ENCODE measurements at places on chromosomes 3 and 15.

DNA sequence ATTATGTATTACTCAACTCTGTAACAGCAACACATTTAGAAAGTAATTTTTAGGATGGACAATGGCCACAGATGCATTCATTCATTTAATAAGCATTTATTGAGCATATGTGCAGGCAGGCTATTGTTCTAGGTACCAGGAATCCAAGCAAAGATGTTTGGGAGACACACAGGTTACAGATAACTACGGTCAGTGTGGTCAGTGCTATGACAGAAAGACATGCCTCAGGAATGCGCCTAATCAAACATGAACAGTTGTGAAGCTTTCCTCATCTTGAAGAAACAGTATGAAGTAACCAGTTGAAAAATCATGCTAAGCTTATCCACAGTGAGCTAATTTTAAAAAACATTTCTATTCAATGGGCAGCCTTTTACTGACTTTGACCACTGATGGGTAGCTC is 155.4 kb upstream of the CCDC54 start:
- DNase-seq: peak; percentile 88

- no peak for DNase-seq
Measured at GRCh38 chr3:187197335-187197649, at the start of gene RTP1. Gene RTP1 (plus strand): TSS chr3:187197486. CDS start chr3:187197516, 30 bp downstream.

GRCh38 chr15:91526424-91526823 is 327.1 kb upstream of the SLCO3A1 start:
- DNase-seq: no peak

DNA sequence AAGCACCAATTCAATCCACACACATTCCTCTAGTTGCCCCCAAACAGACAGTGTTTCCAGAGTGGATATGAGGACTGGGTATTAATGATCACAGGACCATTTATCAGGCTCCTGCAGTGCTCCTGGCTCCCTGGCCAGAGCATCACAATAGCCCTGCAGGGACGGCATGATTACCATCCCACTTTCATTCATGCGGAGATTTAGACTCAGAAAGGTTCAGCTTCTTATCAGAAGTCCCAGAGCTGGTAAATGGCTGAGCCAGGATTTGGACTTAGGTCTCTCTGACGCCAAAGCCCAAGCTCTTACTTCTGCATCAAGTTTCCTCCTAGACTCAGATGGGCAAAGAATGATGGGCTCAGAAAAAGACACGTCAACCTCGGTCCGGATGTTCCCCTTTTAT is 2.9 kb upstream of the EPHB3 start:
- DNase-seq: no peak

DNA sequence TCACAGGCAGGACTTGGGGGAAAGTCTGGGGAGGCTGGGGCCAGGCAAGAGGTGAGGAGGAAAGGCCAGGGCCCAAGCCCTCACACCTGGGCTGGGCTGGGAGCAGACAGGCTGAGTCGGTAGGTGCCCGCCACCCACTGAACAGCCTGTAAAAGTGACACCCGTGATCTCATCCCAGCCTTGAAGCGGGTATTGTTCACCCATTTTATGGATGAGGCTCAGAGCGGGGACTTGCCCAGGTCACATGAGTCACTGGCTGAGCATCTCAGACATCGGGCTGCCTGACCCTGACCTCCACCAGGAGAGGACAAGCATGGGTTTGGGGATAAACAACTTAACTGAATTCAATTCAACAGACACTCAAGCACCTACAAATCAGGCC is 52.0 kb upstream of the CTSH start:
- peak; percentile 70 for DNase-seq

- peak; percentile 9 for DNase-seq
Measured at GRCh38 chr3:39474126-39474515, 6.6 kb downstream of the MOBP start.

DNA sequence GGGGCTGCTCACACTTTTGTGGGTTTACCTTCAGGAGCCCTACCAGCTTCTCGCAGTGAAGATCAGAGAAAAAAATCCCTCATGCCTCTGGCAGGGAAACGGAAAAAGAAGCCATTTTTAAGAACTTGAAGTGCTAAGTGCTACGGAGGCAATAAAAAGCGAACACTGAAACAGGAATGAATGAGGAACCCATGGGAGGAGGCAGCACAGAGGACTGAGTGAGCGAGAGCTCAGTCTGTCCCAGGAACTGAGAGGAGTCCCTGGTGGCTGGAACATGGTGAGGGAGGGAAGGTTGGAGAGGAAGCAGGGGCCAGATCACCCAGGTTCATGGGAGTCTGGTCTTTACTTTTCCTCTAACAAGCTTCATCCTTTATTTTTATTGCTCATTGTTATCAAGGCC is 228.1 kb upstream of the PROK2 start:
- no peak for DNase-seq

DNA sequence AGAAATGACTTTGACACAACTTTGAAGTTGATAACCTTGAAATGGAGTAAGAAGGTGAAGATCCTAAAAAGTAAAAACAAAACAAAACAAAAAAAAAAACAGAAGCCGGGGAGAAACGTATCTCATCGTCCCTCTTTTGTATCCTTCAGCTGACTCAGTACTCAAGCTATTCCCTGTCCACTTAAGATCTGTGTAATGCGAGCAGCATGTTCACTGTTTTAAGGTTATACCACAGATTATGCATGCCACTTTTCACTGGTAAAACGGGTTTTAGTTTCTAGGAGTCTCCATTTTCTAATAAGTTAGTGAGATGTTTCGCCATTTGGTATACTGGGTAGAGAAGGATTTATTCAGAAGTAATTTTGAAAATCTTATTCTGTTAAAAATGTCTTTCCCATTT is 324.3 kb downstream of the FEZF2 start:
- peak; percentile 20 for DNase-seq

GRCh38 chr3:31421314-31422048 is 111.2 kb upstream of the STT3B start:
- no peak for DNase-seq

DNA sequence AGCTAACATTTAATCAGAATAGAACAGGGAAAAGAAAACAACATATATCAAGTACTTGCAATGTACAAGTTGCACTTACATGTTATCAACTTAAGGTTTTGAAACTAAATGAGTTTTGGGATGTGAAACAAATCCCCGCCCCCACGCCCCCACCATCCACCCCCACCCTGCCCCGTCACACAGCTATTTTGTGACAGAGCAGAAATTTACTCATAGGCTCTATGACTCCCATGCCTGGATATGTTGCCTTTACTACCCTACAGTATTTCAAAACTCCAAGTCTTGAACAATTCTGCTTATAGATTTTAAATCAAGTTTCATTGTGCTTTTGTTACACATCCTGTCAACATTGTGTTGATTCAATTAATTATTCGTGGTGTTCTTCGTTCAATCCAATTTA is 18.1 kb upstream of the IL1RAP start:
- DNase-seq: no peak

DNA sequence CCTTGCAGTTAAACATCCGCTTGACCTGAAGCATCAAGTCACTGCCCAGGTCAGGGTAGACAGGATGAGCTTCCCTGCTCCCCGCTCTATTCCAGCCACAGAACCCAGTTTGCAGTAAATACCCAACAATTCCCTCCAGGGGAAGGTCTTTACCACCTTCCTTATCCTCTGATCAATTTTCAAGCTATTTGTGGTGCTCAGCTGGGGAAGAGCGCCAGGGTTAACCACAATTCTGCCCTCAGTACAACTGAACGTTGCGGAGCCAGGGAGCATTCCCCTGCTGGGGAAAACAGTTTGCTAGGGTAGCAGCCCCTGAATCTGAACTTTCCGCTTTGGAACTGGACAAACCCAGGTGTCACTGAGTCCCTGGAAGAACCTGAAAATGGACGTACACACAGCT is 28.5 kb downstream of the RBPMS2 start:
- DNase-seq: no peak

DNA sequence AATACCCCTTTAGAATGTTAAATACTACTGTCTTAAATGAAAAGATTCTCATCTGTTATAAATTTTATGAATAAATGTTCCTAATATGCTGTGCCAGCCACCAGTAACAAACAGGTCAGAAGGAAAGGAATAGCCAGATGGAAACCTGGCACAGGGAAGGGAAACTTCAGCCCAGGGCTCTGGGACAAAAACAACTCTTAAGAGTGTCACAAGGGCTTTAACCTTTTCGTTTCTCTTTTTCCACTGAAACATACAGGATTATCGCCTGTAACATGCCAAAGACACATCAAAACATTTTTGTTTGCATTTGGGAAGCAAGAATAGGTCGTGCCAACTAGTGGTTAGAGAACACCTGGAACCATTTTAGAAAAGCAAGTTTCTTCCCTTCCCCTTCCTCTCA is 109.0 kb upstream of the NEDD4 start:
- no peak for DNase-seq

DNA sequence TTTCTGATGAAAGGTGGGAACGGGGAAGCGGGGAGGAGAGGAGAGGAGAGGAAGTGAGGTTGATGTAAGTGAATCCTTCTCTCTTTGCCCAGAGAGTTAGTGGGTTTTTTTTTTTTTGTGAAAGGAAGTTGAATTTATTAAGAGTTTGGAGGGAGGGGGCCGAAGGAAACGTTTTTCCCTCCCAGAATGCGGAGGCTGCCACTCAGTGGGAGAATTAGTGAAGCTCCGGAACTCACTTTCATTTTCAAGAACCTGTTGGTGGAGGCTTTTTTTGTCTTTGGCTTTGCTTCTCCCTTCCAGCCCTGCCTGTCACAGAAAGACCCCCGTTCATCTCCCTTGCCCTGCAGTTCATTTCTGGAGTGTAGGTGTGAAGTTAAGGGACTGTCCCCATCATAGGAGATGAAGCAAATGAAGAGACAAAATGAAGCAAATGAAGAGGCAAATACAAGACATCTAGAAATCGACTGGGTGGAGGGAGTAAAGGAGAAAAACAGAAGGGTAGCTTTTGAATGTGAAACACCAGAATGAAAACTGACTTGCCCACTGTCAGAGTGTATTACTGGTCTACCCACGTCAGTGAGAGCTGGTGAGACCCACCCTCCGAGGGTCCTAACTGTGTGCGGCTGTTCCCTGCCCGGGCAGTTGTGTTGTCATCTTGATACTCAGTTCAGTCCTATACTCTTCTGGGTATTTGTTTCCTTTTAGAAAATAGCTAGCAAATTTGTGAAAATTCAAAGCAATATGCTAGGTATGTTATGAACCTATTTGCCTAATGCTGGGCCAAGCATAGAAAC is 91.5 kb downstream of the ITPR1 start:
- peak; percentile 24 for DNase-seq

DNA sequence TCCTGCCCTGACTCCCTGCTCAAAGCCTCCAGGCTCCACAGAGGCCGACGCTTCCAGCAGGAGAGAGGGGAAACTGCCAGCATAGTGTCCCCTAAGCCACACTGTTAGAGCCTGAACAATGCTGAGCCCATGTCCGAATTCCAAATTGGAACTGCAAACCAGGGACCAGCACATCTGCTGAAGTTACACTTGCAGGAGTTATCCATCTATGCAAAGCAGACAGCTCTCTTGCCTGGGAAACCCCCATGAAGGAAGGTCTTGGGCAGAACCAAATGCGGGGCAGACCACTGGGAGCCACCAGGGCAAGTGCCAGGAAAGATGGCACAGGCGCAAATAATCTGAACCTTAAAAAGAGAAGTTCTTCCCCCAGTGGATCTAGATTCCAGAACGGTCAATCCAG is 625 bp downstream of the LRRC15 start:
- no peak for DNase-seq

GRCh38 chr3:59749291-59749690 is 699.5 kb upstream of the CFAP20DC start:
- peak; percentile 94 for DNase-seq

DNA sequence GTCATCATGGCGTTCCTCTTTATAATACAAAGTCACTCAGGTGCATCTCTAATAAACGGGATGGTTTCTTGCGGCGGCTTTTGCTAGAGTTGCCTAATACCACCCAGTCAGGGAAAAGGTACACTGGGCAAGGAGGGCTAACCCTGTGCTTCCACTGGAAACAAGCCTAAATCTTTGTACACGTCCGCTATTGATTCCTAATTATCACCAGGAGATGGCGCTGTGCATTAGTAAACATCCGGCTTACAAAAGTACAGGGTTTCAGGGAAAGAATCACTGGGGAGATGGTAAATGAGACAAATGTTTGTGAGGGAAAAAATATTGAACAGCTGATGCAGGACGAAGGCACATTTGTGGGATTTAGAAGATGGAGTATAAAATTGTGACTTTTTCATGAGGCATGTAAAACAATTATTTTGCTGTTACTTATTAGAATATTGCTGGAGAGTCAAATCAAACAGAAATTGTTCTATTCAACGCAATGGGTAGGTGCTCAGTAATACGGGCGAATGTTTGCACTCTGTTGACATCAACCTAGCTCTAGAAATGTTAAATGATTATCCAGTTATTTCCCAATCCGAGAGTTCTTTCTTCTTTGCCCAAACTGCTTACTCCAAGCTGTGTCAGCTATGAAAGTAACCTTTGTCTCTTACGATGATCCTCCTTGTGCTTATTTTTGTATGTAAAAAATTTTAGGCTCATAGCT is 50.6 kb downstream of the GMNC start:
- peak; percentile 60 for DNase-seq

- DNase-seq: no peak
Measured at GRCh38 chr3:142542054-142542453, 36.5 kb downstream of the ATR start.

DNA sequence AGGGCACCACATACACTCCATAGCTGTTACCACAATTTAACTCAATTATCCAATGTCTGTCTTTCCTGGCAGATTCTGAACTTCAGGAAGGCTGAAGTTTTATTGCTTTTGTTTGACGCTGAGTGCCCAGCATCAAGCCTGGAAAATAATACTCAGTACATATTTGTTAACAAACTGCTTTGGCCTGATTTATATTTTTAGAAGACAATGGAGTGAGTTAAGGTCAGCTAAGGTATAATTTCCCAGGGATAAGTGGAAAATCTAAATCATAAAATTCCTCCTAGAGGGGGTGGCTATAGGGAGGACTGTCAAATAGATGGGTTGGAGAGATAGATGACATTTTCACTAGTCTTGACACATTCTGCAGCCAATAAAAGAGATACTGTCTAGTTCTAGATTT is 659.4 kb upstream of the ADAMTS9 start:
- DNase-seq: no peak

- no peak for DNase-seq
Measured at GRCh38 chr3:24043985-24044384, 98.9 kb downstream of the NR1D2 start.

- DNase-seq: no peak
Measured at GRCh38 chr15:78509726-78510312, 2.4 kb downstream of the HYKK start.

DNA sequence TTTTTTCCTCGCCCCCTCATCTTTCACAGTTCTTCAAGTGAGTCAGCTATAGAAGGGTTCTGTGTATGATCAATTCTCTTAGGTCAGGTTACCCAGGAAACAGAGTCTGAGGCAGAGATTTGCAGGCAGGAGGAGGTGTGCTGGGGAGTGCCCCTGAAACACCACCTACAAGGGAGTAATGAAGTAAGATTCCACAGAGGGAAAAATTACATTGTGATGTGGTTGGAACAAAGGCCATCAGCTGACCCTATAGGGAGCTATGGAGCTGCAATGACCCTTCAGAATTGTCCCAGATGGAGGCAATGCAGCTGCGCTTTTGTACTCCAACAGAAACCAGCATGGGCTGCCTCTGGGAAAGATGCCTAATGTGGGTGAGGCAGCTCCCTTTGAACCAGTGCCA is 142.2 kb upstream of the CNTN3 start:
- DNase-seq: no peak

Measured in iris pigment epithelial cell (primary cell).